Muscle of arm (tissue), 14 donors: ENCODE measurements at places on chromosomes 5 and 9.

DNA sequence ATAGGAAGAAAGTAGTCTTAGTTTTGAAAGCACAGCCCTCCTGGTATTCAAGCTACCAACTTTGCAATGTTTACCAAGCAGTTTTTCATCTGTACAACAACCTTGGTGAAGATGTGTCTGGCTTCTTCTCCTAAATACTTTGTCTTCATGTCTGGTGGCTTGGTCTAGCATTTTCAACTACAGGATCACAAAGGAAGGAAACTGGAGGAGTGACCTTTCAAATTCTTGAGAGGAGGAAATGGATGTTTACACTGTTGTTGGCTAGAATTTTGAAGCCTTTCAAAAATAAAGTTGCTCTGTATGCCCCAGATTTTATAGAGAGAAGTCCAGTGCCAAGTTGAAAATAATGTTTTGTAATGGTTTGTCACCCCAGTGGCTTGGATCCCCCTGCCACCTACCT, 16.3 kb downstream of the PAM start:
- no peak for DNase-seq

- DNase-seq: no peak
Measured at GRCh38 chr9:135086597-135087488, 625 bp upstream of the OLFM1 start.

- no peak for DNase-seq
Measured at GRCh38 chr9:29416204-29416603, 1842.9 kb upstream of the C9orf72 start.

- DNase-seq: no peak
Measured at GRCh38 chr9:130526854-130527650, 52.3 kb upstream of the FUBP3 start.

DNA sequence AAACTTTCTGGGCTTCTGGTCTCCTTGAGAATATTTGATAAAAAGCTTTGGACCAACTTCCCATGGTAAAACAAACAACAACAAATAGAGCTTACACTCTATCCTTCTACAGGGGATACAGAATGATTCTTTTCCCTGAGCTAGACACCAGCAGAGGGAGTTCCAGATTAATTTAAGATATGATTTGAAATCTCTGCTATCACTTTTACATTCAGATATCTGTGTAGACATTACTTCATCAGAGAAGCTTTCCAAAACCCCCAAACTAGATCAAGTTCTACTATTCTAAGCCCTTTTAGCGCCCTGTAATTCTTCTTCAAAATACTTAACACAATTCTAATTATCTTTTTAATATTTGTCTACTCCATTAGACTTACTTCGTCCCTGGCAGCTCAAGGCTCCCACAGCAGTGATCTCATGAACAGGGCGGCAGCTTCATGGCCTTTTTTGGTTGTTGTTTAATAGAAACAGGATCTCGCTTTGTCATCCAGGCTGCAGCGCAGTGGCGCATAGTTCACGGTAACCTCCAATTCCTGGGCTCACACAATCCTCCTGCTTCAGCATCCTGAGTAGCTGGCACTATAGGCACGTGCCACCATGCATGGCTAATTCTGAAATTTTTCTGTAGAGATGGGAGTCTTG, 955 bp upstream of the GALNT12 start:
- DNase-seq: no peak

DNA sequence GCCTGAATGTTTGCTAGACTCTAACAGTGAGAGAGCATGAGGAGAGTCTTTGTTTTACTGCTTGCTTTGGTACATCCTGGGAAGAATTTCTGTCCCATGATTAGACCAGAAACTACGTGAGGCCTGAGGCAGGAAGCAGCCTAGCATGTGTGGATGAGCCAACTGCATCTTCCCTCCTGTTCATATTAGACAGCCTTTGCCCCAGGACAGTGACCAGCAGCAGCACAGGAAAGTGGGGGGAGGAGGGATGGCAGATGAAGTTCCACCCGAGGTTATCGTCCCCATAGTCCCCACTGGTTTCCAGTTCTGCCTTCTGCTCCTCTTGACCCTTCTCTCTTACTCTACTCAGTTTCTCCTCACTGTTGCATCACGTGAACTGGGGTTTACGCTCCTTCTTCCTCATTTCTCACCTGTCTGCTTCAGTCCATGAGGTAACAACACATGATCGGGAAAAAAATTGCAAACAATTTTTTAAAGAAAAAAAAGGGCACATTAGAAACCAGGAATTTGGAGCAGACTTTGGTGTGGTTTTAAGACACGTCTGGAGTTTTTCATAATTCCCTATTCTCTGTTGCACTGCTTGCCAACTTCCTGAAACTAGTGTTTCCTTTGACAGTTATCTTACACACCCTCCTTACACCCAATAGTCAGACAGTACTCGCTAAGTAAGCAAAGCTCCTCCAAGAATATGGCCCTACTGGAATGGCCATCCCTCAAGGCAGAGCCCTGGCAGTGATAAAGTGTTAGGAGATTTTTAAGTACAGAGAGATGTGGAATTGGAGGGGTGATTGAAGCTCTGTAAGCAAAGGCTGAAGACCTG, 84.1 kb downstream of the SNX18 start:
- no peak for DNase-seq

- no peak for DNase-seq
Measured at GRCh38 chr5:8196061-8196460, 327.1 kb downstream of the MTRR start.

GRCh38 chr5:167361795-167362194, 929.6 kb upstream of the WWC1 start:
- DNase-seq: no peak

DNA sequence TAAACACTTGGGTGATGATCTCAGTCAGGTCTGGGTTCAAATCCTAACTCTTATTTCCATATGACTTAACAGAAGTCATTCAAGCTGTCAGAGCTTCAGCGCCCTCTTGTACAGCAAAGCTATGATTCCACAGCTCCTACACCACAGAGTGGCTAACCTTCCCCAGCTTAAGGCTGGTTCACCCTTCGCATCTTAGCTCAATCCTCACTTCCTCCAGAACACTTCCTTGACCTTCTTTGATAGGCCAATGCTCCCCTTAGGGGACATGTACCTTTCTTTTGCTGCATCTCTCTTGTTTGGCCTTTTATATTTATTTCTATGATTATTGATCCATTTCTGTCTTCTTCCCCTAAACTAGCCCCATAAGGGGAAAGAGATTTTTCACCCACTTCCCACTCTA, 57.0 kb downstream of the RASEF start:
- no peak for DNase-seq

DNA sequence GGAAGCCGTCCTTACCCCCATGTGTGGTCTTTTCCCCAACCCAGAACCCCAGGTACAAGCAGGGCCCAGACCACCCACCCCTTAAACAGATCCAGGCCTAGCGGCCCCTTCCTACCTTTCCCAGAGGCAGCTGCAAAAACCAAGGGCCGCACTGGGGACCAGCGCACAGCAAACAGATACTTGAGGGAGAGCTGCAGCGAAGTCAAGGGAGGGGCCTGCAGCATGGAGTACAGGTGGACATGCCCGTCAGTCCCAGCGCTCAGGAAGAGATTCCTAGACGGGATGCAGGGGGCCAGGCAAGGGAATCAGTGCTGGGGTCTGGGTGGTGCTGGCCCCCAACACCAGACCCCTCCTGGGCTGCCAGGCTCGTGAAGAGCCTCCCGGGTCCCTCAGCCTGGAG, 22.5 kb downstream of the DYNC2I2 start:
- no peak for DNase-seq

GRCh38 chr5:141784529-141784928, 93.7 kb downstream of the PCDH1 start:
- DNase-seq: no peak

DNA sequence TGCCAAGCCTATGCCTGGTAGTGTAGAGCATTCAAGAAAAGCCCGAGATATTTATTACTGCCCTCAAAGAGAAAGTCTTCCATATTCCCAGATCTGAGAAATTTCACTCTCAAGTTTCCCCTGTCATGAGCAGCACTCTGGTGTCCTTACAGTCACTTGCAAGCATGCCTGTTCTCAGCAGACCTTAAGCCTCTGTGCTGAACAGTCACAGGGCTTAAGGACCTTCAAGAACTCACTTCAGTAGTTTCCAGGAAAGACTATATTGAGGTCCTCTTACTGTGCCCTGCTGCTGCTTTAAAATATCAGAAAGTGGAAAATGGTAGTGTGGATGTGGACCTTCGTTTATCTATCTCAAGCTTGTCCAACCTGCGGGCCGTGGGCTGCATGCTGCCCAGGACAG, 53.5 kb downstream of the DNAJC21 start:
- DNase-seq: no peak

- no peak for DNase-seq
Measured at GRCh38 chr5:167653645-167654106, 637.8 kb upstream of the WWC1 start.

DNA sequence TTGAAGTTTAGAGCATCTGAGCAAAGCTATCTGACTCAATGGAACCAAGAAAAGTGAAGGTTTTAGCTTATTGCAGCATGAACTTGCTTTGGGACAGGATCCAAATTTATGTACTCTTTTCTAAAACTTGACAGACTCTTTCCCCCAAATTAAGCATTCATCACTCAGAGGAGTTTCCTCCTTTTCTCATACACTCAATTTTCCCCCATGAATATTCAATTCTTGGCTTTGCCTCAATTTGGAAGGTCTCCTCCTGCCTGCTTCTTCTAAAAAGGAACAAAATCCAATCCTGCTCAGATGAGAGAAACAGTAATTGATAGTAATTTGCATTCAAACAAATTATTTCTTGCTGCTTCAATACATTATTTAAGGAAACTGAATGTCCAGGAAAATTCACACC, 5.0 kb downstream of the ACTL7A start:
- DNase-seq: no peak

- peak; percentile 5 for DNase-seq
Measured at GRCh38 chr9:69757996-69758675, 1.7 kb downstream of the PTAR1 start.

DNA sequence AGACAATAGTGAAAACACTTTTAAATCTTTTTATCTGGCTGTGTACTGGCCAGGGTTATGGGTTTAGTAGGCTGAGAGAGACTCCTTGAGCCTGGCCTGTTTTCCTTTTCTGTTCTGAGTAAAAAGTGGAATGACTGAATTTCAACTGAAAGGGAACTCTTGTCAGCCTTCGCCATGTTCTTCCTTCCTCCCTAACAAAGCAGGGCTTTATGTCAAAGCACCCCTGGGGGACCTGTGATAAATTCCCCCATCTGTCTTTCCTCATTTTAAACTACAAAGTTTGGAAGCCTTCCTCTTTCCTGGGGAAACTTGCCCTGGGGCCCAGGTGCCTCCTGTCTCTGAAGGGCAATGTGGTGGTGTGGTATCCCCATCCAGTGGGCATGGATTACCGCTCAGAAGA, 29.7 kb downstream of the LARP1 start:
- DNase-seq: no peak

- DNase-seq: peak; percentile 71
Measured at GRCh38 chr5:58156973-58157701, 302.7 kb downstream of the PLK2 start.

DNA sequence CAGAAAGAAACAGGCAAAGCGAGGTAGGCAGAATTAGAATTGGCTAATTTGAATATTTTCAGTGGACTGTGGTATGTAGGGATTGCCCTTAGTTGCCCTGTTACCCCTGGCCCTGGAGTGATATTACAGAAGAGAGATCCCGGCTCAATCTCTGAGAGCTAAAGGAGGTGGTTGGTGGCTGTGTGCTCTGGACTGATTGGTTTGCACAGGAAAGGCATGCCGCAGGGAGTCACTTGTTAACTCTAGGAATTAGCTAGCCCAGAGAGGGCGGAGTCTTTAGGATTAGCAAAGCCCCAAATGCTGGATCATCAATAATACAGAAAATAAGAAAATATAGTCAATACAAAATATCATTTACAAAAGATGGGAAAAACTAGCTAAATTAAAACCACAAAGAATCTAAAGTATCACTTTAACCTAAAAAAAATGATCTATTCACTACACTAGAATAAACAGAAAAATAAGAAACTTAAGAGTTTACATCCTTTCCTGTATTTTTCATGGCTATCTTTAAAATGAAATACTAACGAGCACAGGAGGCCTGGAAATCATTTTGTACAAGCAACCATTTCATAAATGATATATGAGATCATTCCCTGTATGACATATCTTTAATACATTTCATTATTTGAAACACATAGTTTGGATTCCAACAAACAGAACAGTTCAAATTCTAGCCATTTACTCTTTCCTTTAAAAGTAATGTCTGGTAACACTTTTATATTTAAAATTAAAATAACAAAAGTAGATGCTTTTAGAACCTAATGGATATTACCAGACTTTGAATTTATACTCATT, 71.1 kb downstream of the GNAQ start:
- no peak for DNase-seq

DNA sequence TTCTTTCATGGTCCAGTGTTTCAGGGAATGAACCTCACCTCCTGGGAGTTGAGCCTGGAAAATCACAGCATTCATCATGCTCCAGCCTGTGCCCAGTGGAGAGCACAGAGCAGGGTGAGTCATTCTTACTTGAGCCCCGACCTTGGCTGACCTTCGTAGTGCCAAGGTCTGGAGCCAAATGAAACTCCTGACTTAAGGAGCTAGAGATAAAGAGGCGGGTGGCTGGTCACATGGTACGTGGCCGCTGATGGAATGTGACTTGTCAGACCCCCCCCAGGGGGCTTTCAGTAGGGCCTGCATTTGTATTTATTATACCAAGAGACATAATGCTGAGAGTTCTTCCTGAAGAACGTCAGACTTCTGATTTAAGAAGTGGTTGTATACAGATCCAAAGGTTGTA, 15.0 kb upstream of the PIP5K1B start:
- DNase-seq: no peak

GRCh38 chr9:100357501-100357900, 4.8 kb upstream of the TEX10 start:
- DNase-seq: no peak

GRCh38 chr9:68462105-68462775, 78.4 kb downstream of the TMEM252 start:
- no peak for DNase-seq

- DNase-seq: no peak
Measured at GRCh38 chr5:178464431-178465048, 125.7 kb downstream of the COL23A1 start.
